NCI-H1436 treated with DMSO at 0.1 percent for 48 hours (cell line): ENCODE measurements at places on chromosomes 4 and X.

- DNase-seq = no peak
Measured at GRCh38 chr4:10673817-10674369, 10.7 kb downstream of the CLNK start.

- peak; percentile 62 for DNase-seq
Measured at GRCh38 chrX:65668377-65669310, 1.2 kb downstream of the MSN start.

- DNase-seq = no peak
Measured at GRCh38 chrX:109873574-109873973, 129.3 kb upstream of the TMEM164 start.

DNA sequence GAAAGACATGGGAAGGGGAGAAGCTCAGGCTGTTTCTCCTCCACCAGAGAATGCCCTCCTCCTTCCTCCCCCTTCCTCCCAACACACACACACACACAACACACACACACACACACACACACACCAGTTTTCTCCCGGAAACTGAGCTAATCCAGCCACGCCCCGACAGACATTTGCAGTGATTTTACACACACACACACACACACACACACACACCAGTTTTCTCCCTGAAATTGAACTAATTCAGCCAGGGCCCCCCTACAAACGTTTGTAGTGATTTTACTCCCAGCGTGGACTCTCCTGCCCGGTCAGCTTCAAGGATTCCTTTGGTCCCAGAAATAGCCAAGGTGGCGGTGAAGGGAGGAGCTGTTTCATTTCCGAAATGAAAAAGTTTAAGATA lies 32.9 kb upstream of the STX18 start:
- no peak for DNase-seq

GRCh38 chr4:67522230-67522629 lies 23.1 kb downstream of the CENPC start:
- no peak for DNase-seq

DNA sequence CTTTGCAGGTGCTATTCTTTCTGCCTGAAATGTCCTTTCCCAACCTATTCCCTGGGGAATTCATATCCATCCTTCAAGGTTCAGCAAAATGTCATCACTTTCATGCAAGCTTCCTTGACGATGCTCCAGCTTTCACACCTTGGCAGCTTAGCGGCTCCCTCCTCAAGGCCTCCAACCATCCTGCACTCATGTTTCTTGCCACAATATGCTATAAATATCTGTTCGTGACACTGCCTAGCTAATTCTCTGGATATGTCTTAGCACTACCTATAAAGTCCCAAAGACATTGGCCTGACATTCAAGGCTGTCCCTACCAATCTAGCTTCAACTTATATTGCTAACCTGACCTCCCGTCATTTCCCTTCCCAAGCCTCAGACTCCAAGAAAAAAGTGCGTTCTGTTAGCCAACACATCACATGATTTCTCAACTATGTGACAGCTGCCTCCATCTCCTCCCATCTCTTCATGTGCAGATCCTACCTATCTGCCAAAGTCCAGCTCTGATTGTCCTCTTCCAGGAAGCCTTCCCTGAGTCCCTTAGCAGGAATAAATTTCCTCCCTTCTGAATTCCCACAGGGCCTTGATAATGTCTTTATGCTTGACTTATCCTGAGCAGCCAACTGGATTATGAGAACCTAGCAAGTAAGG lies 359.9 kb upstream of the F9 start:
- DNase-seq = no peak

DNA sequence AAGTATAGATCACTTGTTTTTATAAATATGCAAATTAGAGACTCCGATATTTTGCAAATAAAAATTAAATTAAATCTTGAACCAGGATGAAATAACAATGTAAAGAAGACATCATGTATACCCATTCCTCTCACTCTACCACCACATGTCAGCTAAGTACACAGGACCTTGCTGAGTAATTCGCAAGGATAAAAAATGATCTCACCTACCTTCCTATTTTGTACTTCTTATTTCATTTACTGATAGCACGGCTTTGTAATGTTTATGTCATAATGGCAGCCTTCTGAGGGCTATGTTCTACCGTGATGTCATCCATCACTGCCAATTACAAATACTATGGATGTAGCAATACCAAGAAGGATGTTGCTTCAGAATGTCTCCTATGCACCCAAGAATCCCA lies 10.9 kb upstream of the SMR3B start:
- no peak for DNase-seq

DNA sequence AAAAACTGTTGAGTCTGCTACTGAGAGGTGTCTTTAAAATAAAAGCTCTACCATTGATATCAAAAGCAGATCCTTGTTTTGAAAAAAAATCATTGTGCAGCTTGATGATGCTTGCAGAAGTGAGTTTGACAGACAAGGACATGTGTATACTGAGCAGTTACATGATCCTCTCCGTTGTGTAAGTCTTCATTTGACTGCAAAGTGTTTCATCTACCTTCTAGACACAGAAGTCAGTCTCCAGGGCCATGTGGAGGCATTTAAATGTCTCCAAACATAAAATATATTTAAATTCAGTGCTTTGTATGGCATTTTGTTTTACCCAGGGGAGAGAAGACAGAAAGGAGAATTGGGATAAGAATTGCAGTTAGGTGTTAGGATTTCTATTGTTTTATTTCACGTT lies 107.8 kb upstream of the MYOZ2 start:
- DNase-seq = no peak

GRCh38 chr4:15885422-15885821 lies 53.1 kb downstream of the FGFBP1 start:
- no peak for DNase-seq

DNA sequence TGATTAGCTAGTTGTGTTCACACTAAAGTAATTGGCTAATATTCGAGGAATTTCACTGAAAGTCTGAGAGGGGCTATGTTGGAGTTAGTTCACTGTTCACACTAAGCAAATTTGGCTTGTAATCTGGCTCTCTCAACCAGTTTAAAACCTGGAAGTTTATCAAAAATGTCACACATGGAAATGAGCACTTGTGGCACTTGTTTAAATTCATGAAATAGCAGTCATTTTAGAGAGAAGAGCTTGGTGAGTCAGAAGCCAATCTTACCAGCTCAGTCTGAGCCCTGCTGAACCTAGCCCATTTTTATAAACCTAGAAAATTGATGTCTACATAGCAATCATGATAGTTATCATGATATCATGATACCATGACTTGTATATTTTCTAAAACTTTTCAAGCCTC lies 90.7 kb upstream of the JADE1 start:
- DNase-seq = no peak

GRCh38 chrX:108313669-108314068 lies 124.6 kb downstream of the COL4A6 start:
- no peak for DNase-seq

DNA sequence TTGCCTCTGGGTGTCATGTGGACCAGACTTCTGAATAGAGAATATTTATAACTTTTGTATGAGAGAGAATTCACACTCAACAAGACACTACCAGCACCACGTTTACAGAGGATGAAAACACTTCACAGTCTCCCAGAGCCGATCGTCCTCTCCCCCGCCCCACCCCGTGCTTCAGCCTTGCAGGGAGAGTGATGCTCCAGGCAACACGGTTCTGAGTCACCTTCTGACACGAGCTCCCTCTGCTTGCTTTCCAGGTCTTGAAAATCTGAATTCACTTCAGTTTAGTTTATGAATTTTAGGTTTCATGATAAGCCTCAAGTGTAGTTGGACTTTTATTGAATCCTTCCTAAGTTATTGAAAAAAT lies 59.8 kb downstream of the CPLX1 start:
- DNase-seq = no peak

- DNase-seq = no peak
Measured at GRCh38 chrX:148865277-148866210, 365.1 kb downstream of the AFF2 start.

DNA sequence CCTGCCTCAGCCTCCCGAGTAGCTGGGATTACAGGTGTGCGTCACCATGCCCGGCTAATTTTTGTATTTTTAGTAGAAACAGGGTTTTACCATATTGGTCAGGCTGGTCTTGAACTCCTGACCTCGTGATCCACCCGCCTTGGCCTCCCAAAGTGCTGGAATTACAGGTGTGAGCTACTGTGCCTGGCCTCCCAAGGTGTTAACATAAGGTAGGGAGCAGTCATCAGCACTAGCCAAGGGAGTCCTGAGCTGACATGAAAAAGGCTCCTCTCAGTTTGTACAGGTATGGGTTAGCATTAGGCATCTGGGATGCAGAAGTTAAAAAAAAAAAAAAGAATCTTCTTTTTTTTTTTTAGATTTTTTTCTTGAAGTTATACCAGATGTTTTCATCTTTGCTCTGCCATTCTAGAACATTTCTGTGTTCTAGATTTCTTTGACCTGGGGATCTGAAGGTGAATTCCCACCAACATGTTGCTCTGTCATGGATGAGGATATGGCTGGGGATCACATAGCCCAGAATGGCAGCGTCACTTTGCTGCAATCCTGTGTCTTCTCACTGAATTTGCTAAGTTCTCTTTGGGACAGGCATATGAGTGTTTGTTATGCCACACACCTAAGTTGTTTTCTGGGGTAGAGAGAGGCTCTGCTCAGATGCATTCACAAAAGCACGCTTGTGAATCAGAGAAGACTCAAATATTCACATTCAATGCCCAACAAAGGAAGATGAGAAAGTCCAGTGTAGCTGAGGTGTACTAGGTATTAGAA lies 24.4 kb upstream of the PLA2G12A start:
- DNase-seq = no peak

GRCh38 chrX:11465648-11466411 lies 172.6 kb downstream of the AMELX start:
- DNase-seq = no peak

DNA sequence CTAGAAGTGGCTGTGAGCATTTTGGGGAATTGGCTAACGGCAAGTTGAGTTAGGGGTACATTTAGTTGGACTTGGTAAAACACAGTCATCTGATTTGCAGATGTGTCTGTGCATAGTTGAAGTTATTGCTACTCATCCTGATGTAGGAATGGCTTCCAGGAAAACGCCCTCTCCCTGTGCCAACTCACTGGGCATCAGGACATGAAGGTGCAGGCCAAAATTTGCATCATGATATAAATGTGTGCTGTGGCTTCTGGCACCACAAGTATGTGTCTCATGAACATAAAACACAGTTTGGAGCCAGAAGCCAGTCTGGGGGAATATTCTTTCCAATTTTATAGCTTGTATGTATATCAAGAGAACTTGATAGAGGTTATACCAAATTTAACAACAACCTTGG lies 54.2 kb upstream of the CBR4 start:
- no peak for DNase-seq

DNA sequence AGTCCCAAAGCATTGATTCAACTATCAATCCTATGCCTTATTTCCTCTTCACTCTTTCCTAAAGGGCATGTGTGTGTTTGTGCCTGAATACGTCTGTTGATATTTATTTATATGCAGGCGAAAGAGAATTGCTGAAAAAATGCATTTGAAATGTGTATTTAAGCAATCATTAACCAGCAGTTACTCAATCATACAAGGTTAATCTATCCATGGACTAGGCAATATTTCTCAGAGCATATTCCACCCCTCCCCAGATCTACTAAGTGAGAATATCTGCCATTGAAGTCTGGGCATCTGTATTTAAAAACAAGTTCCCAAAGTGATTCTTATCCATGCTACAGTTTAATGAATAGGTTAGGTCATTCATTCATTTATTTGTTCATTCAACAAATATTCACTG lies 113.6 kb downstream of the RASGEF1B start:
- DNase-seq = no peak

DNA sequence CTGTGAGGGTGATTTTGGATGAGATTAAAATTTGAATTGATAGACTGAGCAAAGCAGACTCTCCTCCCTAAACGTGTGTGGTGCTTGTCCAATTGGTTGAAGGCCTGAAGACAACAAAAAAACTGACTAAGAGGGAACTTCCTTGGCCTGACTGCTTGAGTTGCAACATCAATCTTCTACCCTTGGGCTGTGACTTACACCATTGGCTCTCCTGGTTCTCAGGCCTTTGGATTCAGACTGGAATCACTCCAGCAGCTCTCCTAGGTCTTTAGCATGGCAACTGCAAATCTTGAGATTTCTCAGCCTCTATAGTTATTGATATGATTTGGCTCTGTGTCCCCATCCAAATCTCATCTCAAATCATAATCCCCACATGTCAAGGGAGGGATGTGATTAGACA lies 49.7 kb upstream of the IGFBP7 start:
- no peak for DNase-seq

- DNase-seq = no peak
Measured at GRCh38 chrX:68710870-68711576, 63.6 kb downstream of the STARD8 start.

DNA sequence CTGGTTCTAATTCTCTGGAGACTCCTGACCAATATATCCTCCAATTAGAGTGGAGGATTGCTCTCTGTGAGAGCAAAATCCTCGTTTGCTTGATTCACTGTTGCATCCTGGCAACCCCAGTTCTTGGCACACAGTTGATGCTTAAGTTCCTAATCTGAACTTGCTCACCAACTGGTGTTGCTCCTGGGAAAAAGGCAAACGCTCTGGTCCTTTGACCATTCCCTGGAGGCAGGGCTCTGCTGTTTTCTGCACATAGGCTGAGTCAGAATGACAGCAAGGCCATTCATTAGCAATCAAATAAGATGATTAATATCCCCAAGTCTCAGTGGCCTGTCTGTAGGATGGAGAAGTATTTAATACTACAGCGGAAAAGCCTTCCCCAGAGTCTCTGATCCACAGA lies 172.7 kb upstream of the TBC1D9 start:
- no peak for DNase-seq

- DNase-seq = no peak
Measured at GRCh38 chr4:184534511-184535391, 60.4 kb upstream of the IRF2 start.

DNA sequence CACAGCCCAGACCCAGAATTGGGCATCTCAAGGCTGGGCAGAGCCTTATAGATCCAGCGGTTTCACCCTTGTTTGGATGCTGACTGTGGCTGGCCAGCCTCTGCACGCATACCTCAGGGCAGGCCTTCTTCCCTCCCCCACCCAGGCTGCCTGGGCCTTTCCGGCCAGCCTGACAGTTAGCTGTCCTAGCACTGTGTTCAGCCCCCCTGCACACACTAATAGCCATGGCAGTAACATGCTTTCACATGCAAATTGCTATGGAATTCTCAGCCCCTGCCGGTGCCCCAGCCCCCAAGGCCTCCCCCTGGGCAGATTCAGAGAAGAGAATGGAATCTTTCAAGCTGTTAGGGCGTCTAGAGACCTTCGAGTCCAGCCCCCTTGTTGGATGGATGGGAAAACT lies 17.7 kb downstream of the EFNB1 start:
- DNase-seq = no peak

DNA sequence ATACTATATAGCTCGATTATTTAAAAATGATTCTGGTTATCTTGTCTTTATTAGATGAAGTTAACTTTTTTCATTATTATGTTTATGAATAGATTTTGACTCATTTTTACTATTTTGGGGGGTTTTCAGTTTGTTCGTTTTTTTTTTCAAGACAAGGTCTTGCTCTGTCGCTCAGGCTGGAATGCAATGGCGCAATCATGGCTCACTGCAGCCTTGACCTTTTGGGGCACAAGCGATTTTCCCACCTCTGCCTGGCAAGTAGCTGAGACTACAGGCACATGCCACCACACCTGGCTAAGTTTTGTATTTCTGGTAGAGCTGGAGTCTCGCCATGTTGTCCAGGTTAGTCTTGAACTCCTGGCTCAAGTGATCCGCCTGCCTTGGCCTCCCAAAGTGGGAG lies 24.9 kb upstream of the FOXR2 start:
- DNase-seq = no peak
